ENCODE measurements at places on chromosomes 5 and 9.

DNA sequence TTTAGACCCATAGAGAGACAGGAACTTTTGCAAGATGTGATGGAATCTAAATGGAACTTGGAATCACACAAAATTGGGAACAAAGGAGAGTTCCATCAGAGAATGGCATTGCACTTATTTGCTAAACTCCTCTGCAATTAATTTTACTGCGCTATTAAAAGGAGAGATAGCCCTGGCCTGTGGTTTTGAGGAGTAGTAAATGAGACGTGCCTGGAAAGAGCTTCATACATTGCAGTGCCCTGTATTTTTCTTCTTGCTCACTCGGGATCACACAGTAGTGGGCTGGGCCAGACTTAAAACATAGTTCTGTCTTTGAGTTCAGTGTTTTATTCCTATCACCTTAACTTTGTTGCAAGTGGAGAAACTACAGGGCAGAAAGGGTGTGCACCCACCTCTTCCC is 94.4 kb upstream of the SLC27A6 start:
- DNase-seq = no peak

DNA sequence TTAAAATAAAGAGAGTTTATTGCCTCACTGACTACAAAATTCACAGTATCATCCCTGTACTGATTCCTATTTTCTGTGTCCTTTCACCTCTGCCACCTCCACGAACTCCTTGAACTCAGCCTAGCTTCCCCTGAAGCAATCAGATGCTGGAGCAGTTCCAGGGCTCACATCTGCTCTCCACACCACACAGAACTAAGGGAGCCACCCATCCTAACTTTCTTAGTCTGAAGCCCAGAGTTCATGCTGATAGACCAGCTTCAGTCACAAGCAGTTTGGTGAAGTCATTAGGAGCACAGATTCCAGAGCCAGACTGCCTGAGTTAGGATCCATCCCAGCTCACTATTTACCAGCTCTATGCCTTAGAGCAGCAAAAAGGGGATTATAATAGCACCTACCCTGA is 15.6 kb upstream of the EPB41L4A start:
- DNase-seq = peak; percentile 66

- no peak for DNase-seq
These were observed 56.6 kb downstream of the CFAP90 start for GRCh38 chr5:7794311-7794710.

DNA sequence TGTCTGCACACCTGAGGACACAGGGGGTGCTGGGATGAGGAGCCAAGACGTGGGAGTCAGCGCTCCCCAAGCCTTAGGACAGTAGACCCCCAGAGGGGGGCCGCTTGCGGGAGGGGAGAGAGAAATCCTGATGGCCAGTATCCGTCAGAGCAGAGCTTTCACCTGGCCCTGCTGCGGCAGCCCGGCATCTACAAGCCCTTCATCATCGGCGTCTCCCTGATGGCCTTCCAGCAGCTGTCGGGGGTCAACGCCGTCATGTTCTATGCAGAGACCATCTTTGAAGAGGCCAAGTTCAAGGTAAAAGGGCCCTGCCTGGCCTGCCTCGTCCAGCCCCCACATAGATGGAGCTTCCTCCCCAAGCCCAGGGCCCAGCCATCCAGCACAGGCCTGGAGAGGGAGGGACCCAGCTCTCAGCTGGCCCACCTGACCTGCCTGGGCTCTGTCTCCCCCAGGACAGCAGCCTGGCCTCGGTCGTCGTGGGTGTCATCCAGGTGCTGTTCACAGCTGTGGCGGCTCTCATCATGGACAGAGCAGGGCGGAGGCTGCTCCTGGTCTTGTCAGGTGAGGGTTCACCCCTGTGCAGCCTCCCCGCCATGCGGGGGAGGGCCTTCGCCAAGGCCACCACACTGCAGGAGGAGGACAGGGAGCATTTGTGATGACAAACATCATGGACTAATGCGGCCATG is 6.7 kb downstream of the SLC2A8 start:
- DNase-seq = no peak

DNA sequence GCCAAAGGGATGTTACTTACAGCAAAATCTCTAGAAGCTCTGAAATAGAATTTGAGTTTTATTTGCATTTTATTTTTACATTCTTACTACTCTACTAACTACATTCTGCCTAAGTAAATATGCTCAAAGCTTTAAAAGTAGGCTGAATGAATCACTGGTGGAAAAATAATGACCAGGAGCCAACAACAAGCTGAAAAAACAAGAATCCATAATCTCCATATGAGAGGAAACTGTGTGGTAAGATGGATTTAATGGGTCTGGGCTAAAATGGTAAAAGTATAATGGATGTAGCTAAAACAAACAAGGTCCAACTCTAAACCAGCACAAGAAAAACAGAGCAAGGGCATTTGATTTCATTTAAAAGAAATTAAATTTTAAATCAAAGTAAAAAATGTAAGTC is 525.8 kb upstream of the FTMT start:
- DNase-seq = no peak
